ENCODE measurements at places on chromosomes 6 and 20.

DNA sequence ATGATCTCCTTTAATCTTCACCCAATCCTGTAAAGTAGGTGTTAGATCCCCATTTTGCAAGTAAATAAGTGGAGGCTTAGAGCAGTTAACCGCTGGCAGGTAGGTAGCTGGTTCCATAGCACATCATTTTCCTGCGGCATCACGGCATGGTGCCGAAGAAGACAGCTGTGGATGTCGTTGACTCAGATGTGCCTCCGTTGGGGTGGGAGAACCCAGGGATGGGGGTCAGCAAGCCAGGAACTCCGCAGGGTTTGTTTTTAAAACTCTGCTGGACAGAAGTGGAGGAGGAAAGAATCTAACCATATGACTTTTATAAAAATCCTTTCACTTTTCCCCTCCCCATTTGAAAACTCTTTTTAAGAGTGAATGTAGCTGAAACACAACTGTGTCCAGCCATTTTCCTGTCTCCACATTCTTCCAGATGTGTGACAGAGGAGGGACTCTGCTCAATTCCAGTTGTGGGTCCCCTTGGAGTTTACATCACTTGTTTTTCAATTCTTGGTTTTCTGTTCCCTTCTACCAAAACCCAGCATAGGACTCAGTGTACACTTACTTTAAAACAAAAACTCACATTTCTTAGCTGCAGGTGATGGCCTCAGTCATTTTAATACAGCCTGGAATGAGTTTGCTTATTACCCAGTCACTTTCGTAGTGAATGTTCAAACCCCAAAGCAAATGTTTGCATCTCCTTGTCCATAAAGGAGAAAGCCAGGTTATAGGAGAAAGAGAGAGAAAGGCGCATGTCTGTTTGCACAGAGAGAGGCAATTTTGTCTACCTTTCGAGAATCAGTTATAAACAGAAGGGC, 27.6 kb upstream of the PI16 start:
- DNase-seq, result no peak

DNA sequence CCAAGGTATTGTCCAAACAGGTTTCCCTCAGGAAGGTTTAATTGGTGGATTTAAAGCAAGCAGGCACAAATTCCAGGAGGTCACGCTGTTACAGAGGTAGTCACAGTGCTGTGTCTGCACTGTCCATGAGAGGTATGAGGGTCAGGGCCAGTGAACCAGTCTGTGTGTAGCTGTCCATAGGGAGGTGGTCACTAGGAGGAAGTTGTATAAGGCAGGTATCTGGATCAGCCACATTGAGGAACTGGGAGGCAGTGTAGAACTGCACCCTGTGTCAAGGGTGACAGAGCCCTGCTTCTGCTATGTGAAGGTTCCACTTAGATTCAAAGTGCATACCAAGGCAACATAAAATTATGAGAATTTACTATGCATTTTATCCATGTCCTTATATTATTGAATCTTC, 73.3 kb downstream of the MAP3K4 start:
- no peak for DNase-seq

DNA sequence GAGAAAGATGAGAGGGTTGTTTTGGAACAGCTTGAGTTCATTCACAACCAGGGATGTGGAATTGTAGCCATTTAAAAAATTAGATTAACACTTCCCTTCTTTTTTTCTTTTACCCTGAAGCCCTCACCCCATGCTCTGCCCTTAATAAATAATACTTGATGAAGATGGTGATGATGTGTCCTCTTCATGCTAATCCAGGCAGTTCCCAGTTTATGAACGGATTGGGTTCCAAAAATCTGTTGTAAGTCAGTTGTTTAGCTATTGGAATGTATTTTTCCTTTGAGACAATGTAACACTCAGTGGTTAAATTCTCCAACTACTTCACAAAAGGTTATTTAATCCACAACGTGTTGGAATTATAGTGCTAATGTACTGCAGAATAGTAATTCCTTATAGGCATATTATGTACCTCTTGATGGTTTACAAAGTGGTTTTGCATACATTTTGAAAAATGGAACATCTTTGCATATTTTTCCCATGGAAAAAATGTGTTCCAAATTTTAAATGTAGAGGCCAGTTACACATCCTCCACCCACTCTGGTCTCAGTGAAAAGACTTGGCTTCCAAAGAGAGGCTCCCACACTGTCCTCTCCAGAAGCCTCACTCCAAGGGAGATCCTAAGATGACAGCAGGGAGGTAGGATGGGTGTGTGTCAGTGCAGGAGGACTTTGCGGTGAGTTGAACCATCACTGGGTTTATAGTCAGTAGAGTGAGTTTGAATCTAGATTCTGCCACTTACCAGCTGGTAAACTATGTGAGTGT, 45.8 kb upstream of the CEP162 start:
- DNase-seq, result no peak

GRCh38 chr20:20338133-20338730, 29.7 kb upstream of the INSM1 start:
- no peak for DNase-seq

- no peak for DNase-seq
Measured at GRCh38 chr6:23091795-23092194, 522.4 kb downstream of the HDGFL1 start.

DNA sequence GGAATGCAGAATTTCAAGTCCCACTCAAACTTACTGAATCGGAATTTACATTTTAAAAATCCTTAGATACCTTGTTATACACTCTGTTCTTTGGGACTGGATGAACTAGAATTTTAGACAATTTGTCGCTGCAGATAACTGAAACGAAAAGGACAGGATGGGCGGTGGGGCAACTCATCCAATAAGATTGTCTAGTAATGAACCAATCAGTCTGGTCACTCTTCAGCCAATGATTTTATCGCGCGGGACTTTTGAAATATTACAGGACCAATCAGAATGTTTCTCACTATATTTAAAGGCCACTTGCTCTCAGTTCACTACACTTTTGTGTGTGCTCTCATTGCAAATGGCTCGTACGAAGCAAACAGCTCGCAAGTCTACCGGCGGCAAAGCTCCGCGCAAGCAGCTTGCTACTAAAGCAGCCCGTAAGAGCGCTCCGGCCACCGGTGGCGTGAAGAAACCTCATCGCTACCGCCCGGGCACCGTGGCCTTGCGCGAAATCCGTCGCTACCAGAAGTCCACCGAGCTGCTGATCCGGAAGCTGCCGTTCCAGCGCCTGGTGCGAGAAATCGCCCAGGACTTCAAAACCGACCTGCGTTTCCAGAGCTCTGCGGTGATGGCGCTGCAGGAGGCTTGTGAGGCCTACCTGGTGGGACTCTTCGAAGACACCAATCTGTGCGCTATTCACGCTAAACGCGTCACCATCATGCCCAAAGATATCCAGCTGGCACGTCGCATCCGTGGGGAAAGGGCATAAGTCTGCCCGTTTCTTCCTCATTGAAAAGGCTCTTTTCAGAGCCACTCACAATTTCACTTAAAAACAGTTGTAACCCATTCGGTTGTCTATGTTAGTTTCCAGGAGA, 41.9 kb upstream of the HFE start:
- DNase-seq, result no peak

- no peak for DNase-seq
Measured at GRCh38 chr6:41740366-41741162, 5.2 kb upstream of the TFEB start.

- no peak for DNase-seq
Measured at GRCh38 chr20:46570956-46571355, 20.5 kb upstream of the OCSTAMP start.

DNA sequence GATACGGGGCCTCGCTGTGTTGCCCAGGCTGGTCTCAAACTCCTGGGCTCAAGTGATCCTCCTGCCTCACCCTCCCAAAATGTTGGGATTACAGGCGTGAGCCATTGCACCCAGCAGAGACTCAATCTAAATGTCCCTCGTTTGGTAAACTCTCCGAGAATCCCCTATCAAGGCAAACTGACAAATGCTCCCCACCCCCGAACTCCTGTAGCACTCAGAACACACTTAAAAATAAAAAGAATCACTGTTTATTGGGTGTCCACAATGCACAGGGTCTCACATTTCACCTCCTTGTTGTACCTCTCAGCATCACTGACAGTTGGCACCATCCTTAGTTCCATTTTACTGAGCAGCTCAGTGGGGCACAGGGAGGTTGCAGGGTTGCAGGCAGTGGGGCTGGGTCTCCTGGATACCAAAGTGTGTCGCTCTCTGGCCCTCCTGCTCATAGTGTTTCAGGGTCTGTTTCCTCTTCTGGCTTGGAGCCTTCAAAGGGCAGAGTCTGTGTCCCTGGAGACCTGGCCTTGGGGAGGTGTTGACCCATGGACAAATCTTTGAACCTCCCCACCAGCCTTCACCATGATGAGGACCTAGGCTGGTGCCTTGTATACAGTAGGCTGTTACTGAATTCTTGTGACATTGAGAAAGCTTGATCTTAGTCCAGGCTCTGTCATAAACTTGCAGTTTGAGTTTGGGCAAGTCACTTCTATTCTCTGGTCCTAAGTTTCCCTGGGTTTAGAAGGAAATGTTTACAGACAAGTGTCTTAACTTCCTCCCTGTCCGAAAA, 8.5 kb upstream of the SRC start:
- DNase-seq, result no peak

- peak; percentile 55 for DNase-seq
Measured at GRCh38 chr6:108133594-108134179, 32.1 kb upstream of the NR2E1 start.

- DNase-seq, result no peak
Measured at GRCh38 chr20:8246153-8246552, 114.1 kb downstream of the PLCB1 start.

DNA sequence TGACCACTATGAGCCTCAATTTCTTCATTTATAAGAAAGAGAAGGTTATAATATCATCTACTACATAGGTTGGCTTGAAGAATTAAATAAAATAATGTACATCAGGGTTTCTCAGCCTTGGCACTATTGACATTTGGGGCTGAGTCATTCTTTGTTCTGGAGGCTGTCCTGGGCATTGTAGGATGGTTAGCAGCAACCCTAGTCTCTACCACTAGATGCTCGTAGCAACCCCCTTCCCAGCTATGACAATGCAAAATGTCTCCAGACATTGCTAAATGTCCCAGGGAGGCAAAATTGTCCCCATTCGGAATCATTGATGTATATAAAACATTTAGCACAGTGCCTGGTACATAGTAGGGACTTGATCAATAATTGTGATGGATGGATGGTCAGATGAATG, 152.1 kb downstream of the KHDC1L start:
- DNase-seq, result no peak
